Dorsolateral prefrontal cortex (tissue), 122 donors: ENCODE measurements at places on chromosomes 1 and 21.

- no peak for DNase-seq
Observed at GRCh38 chr21:45423201-45423955, 18.4 kb downstream of the COL18A1 start.

DNA sequence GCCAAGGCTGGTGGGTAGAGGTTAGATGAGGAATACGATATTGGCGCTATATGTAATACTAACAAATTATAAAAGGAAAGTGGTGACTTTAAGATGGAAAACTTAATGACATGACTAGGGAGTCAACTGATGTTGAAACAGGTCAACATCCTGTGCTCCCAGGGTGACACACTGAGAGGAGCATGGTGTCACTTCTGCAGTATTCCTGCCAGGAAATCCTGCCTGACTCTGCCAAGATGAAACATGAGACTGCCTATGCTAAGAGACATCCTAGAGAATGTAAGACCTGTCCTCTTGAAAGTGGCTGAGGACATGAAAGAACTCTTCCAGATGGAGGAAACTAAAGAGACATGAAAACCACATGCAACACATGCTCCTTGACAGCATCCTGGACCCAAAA, 65.0 kb upstream of the KCND3 start:
- DNase-seq: no peak

- DNase-seq: no peak
Observed at GRCh38 chr1:84164161-84164560, 20.1 kb downstream of the PRKACB start.

DNA sequence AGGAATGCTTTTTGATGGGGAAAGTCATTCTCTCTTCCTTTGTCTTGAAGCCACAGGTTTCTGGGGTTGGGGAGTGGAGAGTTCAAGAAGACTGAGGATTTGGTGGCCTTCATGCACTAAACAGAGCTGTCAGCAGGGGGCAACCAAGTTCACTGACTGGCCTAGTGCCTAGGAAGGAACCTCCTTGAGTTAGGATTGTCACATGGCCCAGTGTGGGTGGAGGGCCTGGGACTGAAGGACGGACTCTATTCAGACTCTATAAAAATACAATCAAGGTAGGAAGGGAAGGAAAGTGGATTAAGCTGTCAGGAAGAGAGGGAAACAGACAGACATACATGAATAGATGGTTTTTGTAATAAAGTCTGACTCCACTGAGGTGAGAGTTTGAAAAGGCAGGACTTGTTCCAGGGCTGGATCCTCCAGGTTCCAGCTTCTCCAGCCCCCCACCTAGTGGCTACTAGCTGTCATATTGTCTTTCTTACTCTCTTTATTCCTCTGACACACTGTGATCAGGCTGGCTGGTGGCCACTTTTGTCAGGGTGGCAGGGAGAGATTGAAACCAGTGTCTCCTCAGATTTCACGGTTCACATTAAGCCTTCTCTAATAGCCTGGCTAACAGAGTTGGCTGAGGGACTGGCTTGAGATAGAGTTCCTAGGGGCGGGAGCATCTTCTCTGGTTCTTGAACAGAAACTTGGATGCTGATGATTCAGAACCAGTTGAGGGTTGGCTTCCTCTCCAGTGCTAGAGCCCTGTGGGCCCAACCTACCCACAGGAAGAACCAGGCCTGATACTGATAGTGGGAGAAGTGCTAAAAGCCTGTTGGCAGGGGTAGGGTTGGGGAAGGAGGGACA, 4.1 kb upstream of the SH3BGRL3 start:
- peak; percentile 81 for DNase-seq

- DNase-seq: no peak
Observed at GRCh38 chr1:202531472-202531811, 178.8 kb downstream of the SYT2 start.

GRCh38 chr21:28971171-28971570, 21.5 kb downstream of the LTN1 start:
- DNase-seq: no peak

DNA sequence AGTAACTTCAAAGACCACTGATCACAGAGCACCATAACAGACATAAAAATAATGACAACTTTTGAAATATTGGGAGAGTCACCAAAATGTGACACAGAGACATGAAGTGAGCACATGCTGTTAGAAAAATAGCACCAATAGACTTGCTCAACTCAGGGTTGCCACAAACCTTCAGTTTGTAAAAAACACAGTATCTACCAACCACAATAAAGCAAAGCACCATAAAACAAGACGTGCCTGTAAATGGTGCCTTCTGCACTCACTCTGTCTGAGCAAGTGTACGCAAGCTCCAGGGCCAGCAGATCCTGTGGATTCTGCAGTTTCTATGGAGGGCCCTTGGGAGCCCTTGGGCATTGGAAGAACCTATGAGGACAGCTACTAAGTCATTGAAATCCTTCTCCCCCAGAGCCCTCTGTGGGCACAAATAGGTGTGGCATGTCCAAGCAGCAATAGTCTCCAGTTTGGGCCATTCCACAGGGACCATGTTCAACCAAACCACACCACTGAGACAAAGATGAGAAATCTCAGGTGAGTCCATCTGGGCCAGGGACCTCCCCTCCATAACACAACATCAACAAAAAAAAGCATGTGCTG, 116.9 kb upstream of the RAB4A start:
- no peak for DNase-seq

DNA sequence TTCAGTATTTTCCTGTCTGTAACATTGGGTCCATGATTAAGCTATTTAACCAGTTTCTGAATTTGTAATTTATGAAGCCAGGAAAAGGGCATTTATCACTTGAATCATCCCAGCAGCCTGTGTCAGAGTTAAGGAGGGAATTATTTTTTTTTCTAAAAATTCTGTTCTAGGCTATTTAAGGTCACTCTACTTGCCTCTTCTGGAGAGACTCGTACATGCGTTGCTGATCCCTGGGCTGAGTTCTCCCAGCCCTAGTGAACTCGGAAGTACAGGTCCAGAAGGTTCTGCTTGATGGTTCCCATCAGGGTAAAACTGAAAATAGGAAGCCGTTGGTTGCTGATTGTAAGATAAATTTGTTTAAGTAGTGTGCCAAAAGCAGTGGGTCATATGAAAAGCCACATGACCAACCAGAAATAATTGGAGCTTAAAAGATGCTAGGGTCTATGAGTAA, 90.7 kb downstream of the GPR88 start:
- no peak for DNase-seq

GRCh38 chr1:153291514-153291913, 21.2 kb downstream of the PGLYRP3 start:
- DNase-seq: no peak

GRCh38 chr1:202349206-202349928, 868 bp downstream of the PPP1R12B start:
- DNase-seq: no peak

- DNase-seq: no peak
Observed at GRCh38 chr1:226937940-226938725, 2.0 kb upstream of the COQ8A start.

DNA sequence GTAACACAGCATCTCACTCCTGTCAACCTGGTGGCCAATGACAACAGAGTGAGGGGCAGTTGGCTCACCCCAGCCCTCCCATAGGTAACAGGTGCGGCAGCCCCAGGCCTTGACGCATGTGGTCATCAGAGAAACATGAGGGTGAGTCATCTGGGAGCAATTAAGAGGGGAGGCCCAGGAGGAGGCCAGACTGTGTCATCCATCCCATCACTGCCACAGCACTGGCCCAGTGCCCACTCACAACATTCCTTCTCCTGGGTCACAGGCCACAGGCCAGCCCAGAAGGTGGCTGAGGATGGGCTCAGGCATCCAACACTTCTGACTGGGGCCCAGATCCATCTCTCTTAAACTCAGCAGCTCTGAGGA, 17.1 kb downstream of the TEX35 start:
- DNase-seq: no peak

- DNase-seq: no peak
Observed at GRCh38 chr1:182875889-182876288, 36.7 kb downstream of the DHX9 start.

DNA sequence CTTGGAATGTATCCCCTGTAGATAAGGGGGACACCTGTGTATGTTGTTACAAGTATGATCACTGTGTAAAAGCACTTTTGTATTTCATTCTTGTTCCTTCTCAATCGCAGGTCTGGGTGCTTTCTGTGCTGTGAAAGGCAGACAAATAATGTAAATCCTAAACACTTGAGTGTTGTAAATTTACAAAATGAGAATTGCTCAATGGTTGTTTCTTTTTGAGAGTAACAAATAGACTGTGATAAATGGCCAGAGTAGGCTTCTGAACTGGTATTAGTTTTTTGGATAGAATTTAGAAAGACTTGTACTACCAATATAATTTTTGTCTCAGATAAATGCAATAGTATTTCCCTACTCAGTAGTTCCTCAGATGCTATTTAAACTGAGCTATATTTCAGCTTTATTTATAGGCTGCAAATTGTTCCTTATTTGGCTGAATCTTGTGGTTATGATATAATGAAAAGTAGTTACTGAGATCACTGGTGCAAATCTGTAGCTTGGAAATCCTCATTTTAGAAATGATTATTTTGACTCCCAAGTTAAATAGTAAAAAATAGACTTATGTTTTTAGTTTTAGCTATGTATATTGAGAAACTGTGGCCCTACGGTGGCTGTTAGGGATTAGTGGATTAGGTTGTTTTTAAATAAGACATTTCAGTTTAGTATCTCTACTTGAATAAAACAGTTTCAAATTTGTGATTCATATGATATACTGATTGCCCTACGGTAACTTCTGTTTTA, 9.2 kb downstream of the BACH1 start:
- DNase-seq: no peak

- no peak for DNase-seq
Observed at GRCh38 chr1:215807911-215808436, 240.9 kb downstream of the KCTD3 start.

GRCh38 chr1:43058545-43059360, 100.1 kb upstream of the SLC2A1 start:
- DNase-seq: no peak

DNA sequence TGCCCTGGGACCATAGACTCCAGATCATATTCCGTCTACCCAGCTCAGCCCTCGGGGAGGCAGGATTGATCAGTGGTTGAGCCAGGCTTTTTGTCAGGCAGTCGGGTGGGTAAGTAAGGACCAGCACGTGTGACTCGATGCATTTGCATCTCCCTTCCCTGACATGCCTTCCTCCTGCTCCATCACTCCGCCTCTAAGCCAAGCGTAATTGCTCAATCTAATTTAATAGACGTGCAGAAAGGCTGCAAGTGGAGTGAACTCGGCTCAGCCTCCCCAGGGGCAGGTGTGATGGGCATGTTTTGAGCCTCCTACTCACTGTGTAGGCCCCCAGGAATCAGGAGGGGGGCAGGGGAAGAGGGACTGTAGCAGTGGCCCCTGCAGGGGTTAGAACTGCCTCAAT, 34.6 kb upstream of the GRIK3 start:
- DNase-seq: no peak

GRCh38 chr21:34815831-34816705, 147.3 kb downstream of the CLIC6 start:
- no peak for DNase-seq

- no peak for DNase-seq
Observed at GRCh38 chr1:166172106-166172505, 5.3 kb upstream of the FAM78B start.

DNA sequence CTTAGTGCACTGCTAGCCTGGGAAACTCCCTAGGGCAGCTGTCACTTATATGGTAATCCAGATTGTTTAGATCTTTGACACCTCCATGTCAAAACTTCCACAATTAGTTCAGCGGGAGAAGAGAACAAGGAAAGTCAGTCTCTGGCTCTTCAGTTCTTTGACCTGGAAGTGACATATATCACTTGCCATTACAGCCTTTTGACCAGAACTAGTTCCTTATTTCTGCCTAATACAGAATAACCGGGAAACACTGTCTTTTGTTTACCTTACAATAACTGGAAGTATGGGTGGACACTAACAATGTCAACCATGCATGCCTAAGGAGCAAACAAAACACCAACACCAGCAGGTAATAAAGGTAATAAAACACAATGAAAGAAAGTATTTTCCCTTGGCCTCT, 68.3 kb downstream of the C4BPA start:
- no peak for DNase-seq

GRCh38 chr21:14120091-14120734, 90.5 kb downstream of the LIPI start:
- DNase-seq: peak; percentile 38

DNA sequence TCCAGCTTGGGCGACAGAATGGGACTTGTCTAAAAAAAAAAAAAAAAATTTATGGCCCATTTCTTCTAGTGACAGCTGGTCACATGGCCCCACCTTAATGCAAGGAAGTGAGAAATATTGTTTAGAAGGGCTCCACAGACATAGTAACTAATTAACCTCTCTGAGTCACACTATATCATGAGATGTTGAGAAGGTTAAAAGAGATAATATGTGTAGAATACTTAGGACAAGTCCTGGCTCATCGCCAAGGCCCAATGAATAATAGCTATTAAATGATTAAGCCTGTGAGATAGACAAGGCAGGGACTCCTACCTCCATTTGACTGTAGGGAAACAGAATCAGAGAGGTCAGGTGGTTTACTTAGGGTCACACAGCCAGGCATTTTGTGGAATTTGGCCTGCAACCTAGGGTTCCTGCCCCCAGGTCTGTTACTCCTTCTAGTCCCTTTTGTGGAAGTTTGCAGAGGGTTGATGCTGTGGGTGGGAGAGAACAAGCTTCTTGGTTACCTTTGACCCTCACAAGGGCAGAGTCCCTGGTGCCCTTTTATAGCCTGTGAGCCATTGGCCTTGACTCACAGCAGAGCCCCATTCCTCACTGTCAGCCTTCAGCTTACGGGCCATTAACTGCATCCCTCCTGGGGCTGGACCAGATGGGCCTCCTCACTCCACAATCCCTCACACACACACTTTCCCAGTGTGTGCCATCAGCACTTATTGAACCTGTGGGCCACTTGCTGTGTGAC, 48.5 kb downstream of the OPRD1 start:
- DNase-seq: no peak

GRCh38 chr1:42168763-42169162, 4.2 kb upstream of the GUCA2A start:
- no peak for DNase-seq

DNA sequence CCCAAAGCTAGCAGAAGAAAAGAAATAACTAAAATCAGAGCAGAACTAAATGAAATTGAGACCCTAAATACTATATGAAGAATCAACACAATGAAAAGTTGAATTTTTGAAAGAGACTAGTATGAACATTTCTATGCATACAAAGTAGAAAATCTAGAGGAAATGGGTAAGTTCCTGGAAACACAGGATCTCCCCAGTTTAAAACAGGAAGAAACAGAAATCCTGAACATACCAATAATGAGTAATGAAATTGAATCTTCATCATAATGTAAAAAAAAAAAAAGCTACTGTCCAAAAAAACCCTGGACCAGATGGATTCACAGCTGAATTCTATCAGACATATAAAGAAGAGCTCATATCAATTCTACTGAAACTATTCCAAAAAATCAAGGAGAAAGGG, 233.5 kb downstream of the PLPP3 start:
- DNase-seq: no peak

GRCh38 chr1:156816561-156817328, at the start of gene SH2D2A:
Gene SH2D2A, minus strand, starts transcription at chr1:156816848. Its CDS starts 140 bp downstream, at chr1:156816708.
- DNase-seq: no peak

GRCh38 chr1:70156529-70157120, 48.8 kb downstream of the LRRC40 start:
- no peak for DNase-seq

- DNase-seq: no peak
Observed at GRCh38 chr1:111520053-111520452, 16.6 kb upstream of the ADORA3 start.
